Tracheal epithelial cell (primary cell): ENCODE measurements at places on chromosomes 2 and 18. TPM values are rescaled to one million over a fixed set of nuclear protein-coding genes. Genes with fewer than 3 reads are reported as not detected.

Gene CNTNAP5
- not detected in 2 replicates for total RNA-seq

Gene LRP2
- under 0.01 TPM in 1 of 2 replicates, not detected in the other for total RNA-seq

Gene ZNF519
- 0.72 and 3.0 TPM in 2 replicates for total RNA-seq

Gene GRHL1
- 14.1 and 45.8 TPM in 2 replicates for total RNA-seq

Gene CXXC1
- total RNA-seq = 27.5 and 27.7 TPM in 2 replicates
